ENCODE measurements at places on chromosomes 7 and 10.
A peak's percentile ranks its signal among the peaks of the same experiment; 100 is the strongest.

DNA sequence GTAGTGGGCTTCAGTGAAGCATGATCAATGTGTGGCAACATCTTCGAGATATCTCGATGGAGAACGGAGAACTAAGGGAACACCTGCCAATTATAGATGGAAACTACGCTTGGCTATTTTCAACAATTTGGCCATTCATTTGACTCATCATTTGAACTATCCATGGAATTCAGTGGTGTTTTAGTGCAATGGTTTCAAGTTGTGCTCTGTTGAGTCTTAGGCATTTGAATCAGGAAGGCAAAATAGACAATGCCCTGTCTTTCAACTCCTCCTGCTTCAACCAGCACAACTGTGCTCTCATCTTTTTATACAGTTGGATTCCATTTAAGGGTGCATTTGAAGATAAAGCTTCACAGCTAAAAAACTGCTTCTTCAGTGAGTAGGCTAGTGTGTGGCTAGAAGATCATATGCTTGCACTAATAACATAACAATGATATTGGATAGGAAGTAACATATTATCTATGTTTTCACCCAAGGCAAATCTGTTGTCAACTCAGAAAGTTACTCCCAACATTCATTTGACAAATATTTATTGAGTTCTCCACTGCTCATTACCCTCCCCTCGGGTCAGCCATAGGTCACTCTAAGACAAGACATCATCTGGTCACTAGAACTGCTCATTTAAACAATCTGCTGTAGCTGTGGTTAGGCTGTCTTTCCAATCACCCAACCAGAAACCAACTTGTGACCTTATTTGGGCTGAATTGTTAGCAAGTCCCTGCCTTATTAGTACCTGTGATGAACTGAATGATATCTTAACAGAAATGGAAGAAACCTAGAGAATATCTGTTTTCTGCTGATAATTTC is 314.1 kb upstream of the SP4 start:
- DNase-seq = no peak

GRCh38 chr10:110613341-110613995 is 30.7 kb upstream of the RBM20 start:
- peak; percentile 31 for DNase-seq

DNA sequence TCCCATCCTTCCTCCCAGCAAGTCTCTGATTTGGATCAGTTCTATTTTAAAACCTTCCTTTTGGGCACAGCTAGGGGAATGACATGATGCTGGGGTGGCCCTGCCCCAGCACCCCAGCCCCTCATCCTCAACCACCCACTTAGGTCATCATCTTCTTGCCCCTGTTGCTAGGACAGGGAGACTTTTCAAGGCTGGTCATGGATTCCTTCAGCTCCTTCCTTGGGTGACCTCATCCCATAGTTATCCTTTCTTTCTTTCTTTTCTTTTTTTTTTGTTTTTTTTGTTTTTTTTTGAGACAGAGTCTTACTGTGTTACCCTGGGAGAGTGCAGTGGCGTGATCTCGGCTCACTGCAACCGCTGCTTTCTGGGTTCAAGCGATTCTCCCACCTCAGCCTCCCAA is 127.2 kb downstream of the WDFY4 start:
- no peak for DNase-seq

DNA sequence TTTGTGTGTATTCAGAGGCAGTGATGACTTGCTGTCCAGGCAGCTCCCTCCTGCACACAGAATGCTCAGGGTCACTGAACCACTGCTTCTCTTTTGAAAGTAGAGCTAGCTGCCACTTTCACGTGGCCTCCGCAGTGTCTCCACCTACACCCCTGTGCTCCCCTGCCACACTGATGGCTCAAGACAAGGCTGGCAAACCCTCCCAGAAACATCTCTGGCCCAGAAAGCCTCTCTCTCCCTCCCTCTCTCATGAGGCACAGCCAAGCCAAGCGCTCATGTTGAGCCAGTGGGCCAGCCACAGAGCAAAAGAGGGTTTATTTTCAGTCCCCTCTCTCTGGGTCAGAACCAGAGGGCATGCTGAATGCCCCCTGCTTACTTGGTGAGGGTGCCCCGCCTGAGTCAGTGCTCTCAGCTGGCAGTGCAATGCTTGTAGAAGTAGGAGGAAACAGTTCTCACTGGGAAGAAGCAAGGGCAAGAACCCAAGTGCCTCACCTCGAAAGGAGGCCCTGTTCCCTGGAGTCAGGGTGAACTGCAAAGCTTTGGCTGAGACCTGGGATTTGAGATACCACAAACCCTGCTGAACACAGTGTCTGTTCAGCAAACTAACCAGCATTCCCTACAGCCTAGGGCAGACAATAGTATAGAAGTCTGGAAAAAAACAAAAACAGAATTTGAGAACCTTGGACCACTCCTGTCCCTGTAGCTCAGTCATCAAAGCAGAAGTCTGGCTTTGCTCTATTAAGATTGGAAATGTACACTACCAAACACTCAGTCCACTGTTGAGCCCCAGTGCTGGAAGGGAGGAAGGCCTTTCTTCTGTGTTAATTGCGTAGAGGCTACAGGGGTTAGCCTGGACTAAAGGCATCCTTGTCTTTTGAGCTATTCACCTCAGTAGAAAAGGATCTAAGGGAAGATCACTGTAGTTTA is 15.8 kb downstream of the SCD start:
- no peak for DNase-seq
